ENCODE measurements at places on chromosomes 6 and 20.

GRCh38 chr6:78598966-78599365 is 268.4 kb upstream of the IRAK1BP1 start:
- no peak overlapping the region for H3K4me3 ChIP-seq
- H3K27me3 ChIP-seq, result no peaks in the 10 kb centered on the region
- H3K36me3 ChIP-seq, result no peaks in the 10 kb centered on the region
- H3K4me1 ChIP-seq, result no peaks in the 10 kb centered on the region
- H3K27ac ChIP-seq, result no peak overlapping the region

DNA sequence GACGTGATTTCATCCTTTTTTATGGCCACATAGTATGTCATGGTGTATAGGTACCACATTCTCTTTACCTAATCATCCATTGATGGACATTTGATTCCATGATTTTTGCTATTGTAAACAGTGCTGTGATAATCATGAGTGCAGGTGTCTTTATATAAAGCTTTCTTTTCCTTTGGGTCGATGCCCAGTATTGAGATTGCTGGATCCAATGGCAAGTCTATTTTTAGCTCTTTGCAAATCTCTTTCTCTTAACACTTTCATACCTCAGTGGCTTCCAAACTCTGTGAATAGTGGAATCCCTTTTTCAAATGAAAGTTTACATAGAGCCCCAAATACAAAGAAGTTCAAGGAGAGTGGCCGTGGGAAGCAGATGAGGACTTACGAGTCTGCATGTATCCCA is 105.8 kb upstream of the SPTLC3 start:
- DNase-seq, result no peak
- H3K27ac ChIP-seq, result no peak overlapping the region
- peaks cover 6% of the 10 kb centered on the region for H3K4me1 ChIP-seq
- H3K4me3 ChIP-seq, result no peak overlapping the region

DNA sequence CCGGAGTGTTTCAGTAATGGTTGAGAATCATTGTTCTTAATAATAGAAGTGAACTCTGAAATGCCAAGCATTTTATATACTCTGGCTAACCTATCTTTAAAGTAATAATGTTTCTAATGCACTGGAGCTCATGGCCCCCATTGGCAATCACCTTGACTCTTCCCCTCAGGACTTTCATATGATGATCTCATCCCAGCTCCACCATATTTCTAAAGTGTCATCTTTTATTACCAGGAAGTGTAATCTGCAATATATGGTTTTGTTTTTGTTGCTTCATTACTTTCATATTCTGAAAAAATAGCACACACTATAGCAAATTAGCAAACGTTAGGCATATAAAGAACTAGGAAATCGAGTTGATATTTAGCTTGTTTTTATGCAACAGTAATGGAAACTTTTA is 60.3 kb downstream of the TULP4 start:
- H3K27ac ChIP-seq, result no peak overlapping the region
- no peaks in the 10 kb centered on the region for H3K27me3 ChIP-seq
- DNase-seq, result no peak
- H3K4me1 ChIP-seq, result peaks cover 12% of the 10 kb centered on the region
- H3K4me3 ChIP-seq, result no peak overlapping the region

DNA sequence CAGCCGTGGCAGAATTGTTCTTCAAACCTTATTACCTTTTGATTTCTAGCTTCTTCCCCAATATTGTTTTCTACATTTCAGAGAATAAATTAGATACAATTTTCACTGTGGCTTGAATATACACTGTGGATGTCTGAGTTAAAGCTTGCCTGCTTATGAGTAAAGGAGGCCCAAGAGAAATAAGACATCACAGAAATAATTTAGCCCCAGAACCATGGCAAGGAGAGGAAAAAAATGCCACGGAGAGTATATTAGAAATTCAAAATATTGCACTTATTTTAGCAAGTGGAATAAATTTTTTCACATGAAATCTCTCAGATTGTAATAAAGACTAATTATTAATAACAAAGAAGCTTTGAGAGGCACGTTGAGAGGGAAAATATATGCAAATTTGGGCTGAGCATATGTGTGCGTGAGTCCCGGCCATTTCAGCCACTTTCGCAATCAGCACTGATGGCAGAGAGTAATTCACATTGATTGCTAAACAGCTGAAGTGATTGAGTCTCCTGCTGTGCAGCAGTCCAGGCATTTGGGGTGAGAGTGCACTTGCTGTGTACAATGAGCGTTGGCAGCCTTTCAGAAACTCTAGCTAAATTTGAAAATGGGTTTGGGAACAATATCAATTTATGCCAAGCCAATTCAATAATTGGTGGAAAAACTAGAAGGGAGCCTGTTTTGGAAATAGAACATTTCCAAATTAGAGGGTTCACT is 596.0 kb downstream of the EPM2A start:
- no peak overlapping the region for H3K4me3 ChIP-seq
- 0 out of 2 replicates have a peak overlapping the region, but pooled peaks have one; percentile 24 for H3K27ac ChIP-seq
- H3K36me3 ChIP-seq, result no peaks in the 10 kb centered on the region
- DNase-seq, result no peak
- H3K27me3 ChIP-seq, result no peaks in the 10 kb centered on the region
